ENCODE measurements at places on chromosomes 4 and X. TPM values are rescaled to one million over a fixed set of nuclear protein-coding genes. Genes with fewer than 3 reads are reported as not detected.

DNA sequence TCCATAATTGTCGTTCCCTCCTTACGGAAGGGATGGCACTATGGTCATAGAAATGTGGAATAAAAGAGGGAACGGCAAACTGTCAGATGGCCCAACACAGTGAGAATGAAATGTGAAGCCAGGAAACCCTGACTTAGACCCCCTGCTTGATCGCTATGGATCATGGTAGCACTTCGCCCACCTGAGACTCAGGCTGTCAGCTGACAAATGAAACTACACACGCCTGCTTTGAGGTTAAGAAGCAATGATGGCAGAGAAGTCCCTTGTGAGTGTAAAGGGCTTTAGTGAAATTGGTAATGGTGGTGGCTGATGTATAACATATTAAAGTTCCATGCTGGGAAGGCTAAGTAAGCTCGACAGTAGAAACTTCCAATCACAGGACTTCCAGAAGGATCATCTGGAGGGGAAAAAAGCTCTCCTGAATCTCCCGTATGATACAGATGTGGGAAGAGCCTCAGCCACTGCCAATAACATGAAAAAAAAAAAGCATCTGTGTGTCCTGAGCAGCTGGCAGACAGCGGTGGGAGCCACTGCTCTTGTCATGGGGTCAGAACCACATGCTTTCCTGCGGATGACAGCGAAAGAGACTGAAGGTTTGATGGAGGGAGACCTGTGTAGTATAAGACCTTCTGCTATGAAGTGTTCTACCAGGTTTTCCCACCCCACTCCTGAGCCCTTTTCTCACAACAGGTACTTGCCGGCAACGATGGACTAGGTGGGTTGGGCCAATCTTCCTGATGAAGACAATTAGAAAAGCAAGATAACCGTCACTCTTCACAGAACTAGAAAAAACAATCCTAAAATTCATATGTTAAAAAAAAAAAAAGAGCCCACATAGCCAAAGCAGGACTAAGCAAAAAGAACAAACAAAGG, 107.6 kb downstream of the AFAP1 start:
- ATAC-seq: no peak

GPC3 gene
- 3.4 TPM for total RNA-seq

TBC1D14 gene
- total RNA-seq: 35.9 TPM

ZDHHC15 gene
- 7.7 TPM for total RNA-seq

GRCh38 chr4:180766944-180767729, 1476.1 kb upstream of the TENM3 start:
- peak; percentile 28 for ATAC-seq

GRCh38 chr4:23934915-23935314, 45.1 kb upstream of the PPARGC1A start:
- no peak for ATAC-seq

GRCh38 chr4:151202851-151203455, 74.0 kb upstream of the PRSS48 start:
- ATAC-seq: no peak

DNA sequence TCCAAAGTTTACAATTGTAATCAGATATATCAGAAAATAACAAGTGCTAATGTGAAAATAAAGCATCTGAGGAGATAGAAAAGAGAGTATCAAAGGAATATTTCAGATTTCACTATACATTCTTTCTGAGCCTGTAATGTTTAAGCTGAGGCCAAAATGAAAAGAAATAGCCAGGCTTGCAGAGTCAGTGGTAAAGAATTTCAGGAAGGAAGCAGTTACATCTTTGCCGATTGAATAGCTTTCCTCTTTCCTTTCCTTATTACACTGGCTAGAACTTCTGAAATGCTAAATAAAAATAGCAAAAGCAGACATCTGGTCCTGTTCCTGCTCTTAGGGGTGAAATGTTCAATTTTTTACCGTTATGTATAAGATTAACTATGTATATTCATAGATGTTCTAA, 1441.6 kb upstream of the PCDH7 start:
- no peak for ATAC-seq

- peak; percentile 34 for ATAC-seq
Measured at GRCh38 chr4:7929118-7929951, 10.3 kb downstream of the AFAP1 start.

HPGD gene
- total RNA-seq: 0.08 TPM

OPHN1 gene
- total RNA-seq: 7.4 TPM

FATE1 gene
- 0.53 TPM for total RNA-seq

AKAP14 gene
- total RNA-seq: not detected

TMEM154 gene
- total RNA-seq: 1.1 TPM

GRCh38 chrX:45598861-45599260, 398.2 kb upstream of the DIPK2B start:
- ATAC-seq: no peak

DNA sequence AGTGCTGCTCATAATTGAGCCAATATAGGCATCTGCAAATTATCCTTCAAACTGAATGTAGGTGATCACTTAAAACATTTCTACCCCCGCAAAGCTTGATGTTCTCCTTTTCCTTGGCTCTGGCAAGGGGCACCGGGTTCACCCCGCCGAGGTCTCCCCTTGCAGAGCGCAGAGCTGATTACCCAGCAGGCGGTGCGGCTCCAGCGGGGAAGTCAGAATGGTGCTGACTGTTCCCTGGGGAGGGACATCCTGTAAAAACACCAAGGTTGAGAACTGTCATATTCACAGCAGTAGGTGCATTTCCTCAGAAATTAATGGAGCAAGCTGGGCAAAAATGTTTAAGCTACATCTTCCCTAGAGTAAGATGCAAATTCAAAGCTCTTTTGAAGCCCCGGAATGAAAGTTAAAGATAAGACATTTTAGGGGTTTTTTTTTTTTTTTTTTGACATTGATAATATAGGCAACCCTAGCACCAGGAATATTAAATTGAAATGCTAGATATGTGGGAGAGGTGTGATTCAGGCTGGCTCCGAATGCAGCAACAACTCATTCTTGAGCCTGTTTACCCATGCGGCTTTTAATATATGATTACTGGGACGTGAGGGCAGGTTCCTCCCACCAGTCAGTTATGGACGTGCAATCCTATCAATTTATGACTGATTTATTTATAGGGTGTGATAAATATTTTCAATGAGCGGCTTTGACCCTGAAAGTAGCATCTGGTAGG, 767.3 kb upstream of the TENM3 start:
- no peak for ATAC-seq

- ATAC-seq: peak; percentile 87
Measured at GRCh38 chr4:3862640-3863420, 96.6 kb downstream of the ADRA2C start.

GRCh38 chr4:141543176-141543575, 93.2 kb upstream of the IL15 start:
- no peak for ATAC-seq

GRCh38 chr4:5322321-5322720, 271.0 kb downstream of the STK32B start:
- ATAC-seq: no peak

SRPX2 gene
- total RNA-seq: 26.9 TPM

MAGEE1 gene
- 9.9 TPM for total RNA-seq

DNA sequence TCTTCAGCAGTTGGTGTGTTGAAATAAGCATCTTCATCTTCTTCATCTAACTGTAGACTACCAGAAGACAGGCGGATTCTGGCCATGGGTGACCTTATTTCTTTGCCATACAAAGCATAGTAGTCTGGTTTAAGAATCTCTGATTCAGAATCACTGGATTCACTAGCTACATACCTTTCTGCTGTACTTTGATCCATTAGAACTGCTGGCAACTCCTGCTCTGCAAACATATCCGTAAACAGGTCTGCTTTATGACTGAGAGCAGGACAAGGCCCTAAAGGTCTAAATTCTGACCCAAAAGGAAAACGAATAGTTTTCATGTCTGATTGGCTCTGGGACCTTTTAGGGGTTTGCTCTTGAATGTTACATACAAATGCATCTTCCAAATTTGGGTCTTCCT, 49.9 kb downstream of the FRMD7 start:
- no peak for ATAC-seq

DNA sequence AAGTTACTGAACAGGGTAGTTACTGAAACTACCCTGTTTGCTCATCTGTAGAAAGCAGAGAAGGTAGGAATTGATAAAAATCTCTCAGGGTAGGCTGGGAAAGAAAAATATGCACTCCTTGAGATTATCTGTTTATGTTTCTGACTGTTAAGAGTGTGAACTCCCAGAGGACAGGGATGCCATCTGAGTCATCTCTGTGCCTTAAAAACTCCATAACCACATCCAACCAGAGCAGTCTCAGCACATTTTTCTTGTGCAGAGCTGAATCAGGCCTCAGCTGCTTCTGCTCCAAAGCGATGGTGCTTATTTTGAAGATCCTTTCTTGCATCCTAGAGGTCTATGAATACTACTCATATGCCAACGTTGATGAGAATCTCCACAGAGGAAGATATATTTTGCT, 9.9 kb downstream of the CENPVL3 start:
- no peak for ATAC-seq

DNA sequence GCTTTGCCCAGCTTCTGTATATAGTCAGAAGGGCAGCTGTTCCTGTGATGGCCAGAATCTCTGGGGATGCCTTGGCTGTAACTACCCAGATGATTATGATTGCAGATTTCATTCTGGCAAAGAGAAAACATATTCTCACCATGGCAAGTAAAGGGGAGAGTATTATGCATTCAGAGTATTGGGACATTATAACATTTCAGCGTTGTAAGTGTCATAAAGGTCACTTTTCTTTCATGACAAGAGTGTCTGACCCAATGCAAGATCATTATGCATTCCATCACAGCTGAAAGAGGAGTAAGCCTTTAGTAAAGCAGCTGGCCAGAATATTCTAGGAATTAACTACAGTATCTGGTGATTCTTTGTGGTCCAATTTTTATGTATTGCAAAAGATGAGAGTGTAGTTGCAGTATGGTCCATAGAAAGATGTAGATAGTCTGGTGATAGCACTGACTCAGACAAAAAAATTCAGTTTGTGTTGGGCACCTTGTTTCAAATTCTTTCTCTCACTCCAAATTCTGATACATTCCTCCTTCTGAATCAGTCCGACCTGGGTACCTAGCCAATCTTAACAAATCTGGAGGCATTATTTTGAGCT, 2366.3 kb downstream of the PCDH7 start:
- no peak for ATAC-seq

DNA sequence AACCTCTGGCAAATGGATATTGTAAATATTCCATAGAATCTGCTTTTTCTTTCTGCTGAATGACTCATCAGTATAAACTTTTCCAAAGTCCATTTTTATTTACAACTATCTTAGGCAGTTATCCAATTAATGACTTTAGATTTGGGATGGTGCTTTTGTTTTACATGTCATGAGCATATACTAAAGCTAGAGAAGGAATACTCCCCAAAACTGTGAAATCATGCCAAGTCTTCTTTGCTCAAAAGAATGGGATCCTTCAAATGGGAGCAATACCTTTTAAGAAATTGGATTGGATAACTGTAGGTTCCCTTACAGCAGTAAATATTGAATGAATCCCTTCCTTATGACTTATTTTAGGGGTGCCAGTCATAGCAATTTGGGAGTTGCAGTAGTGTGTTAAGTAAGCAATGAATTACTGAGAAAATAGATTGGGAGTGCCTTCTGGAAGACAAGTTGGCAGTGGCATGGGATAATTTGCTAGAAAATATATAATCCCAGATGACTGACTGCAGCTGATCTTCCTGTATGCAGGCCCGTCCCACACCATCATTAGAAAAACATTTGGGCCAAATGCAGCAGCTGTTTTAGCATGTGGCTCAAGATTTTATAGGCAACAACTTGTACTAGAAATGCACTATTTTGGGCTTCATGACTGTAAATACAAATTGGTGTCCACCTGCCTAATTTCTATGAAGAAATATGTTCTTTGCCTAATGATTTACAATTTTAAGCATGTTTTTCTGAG, 2.8 kb downstream of the TMPRSS11D start:
- ATAC-seq: no peak

- ATAC-seq: no peak
Measured at GRCh38 chrX:101759000-101759399, 99.3 kb upstream of the ARMCX2 start.

DNA sequence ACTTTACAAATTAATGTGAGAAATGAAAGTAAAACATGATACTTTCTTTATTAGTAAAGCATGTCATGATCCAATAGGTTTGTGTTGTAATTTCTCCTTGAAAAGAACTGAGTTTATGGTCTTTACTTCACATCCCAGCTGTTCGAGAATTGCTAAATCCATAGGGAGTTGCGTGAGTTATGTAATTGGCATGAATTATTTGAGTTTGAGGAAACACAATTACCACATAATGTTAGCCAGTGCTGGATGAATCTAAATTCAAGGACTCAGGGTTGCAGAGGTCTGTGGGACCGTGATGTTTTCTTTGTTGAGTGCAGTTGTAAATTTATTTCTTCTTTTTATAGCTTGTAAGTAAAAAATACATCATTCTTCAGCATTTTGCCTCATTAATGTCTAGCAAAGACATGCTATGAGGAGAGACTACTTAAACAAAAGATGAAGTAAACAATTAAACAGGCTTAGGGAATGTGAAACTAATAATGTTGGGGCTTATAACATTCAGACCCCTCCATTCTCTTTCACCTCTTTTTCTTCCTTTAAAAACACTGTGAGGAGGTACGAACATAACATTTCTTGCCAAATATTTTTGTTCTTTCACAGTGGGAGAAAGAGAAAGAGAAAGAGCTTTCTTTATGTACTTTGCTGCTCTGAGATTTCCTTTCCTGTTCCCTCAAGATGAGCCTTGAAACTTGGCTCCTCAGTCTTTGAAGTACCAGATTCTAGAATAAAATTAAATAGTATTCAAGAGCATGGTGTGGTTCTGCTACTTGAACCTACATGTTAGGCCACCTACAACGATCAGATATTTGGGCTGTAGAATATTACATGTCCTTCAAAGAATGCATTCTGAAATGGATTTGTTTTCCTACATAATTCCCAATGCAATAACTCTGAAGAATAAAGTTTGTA, 159.6 kb upstream of the ANK2 start:
- peak; percentile 96 for ATAC-seq

DNA sequence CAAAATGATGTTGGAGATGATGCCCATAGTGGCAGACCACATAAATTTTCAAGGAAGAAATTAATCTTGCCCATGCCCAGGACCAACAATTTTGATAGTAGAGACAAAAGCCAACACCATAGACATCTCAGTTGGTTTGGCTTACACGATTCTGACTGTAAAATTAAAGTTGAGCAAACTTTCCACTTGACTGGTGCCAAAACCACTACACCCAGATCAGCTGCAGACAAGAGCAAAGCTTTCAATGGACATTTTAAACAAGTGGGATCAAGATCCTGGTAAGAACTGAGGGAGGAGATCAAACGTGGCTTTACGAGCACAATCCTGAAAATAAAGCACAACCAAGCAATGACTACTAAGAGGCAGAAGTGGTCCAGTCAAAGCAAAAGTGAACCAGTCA, 90.7 kb downstream of the PAPSS1 start:
- no peak for ATAC-seq

ERAS gene
- 0.46 TPM for total RNA-seq

- ATAC-seq: no peak
Measured at GRCh38 chrX:94265323-94265722, 591.3 kb downstream of the FAM133A start.

IDH3G gene
- 32.2 TPM for total RNA-seq

DNA sequence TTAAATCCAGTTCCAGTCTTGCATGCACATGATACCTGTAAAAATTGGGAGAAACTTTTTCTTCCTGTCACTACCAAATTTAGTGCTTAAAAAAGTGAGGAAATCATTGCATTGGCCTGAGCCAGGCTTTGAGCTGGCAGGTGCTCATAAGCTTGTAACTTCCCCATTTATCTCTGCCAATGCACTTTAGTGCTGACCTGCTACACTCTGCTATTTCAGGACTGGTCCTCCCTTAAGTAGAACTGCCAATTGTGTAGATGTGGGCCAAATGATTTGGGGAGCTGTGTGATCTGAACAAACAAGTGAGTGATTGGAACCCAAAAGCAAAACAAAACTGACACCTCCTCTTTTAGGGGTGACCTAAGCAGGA, 51.8 kb downstream of the ZNF827 start:
- ATAC-seq: no peak

- no peak for ATAC-seq
Measured at GRCh38 chr4:33739884-33740632, 2504.3 kb downstream of the ARAP2 start.

ZCCHC18 gene
- total RNA-seq: 23.9 TPM

TCEAL3 gene
- total RNA-seq: 19.5 TPM

Data from motor neuron (in vitro differentiated cells).